Stimulated activated CD4-positive, alpha-beta T cell treated with anti-CD3 and anti-CD28 coated beads, Interleukin-1b, Interleukin-23, amount 100 ng/mL, for 4 hours (primary cell): ENCODE measurements at places on chromosomes 5 and 9.

DNA sequence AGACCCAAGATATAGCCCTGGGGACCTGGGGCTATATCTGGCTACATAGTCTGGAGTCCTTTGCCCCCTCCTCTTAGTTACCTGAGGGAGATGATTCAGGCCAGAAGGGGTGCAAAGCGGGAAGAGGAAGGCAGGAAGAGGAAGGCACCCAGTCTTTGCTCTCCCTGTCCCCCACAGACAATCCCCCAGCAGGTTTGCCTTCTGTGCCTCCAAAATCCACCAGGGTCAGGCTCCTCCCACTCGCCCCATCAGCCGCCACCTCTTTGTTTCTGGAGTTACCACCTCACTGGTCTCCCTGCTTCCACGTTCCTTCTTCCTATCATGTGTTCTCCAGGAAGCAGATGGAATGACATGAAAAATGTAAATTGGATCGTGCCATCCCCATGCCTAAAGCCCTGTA lies 31.2 kb upstream of the FABP6 start:
- DNase-seq = no peak

DNA sequence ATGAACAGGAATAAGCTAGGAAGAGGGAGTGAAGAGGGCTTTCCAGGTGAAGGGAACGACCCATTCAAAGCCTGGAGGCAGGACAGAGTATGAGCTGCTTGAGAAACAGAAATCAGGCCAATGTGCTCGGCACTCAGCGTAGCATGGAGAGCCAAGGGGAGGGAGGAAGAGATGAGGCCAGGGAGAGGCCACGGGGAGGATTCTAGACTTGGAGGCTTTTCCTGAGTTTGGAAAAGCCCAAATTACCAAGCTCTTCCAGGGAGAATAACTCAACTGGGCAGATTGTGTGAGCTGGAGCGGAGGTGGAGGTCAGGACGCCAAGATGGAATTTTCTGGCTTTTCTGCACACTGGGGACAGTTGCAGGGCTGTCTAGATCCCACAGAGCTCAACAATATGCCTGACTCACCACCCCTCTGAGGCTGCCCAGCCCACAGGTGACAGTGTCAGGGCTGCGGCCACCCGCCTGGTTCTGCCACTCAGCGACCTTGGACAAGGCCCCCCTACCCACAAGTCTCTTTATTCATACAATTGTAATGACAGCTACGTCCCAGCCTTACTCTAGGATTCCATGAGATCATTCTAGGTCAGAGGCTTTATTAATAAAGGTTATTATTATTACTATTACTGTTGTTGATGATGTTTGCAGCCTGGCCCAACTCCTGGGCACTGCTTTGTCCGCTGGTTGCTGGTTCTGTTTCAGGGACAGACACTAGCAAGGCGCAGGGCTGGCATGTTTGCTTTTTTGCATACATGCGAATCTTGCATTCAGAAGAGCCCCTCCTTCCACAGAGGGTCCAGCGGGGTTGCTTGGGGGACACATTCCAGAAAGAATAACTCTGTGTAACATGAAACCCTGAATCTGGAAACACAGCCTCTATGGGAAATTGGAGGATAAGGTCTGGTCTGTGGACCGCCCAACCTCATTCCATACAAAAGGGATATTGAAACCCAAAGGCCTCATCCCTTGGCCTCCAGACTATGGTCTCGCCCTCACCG lies 9.4 kb upstream of the LMX1B start:
- DNase-seq = no peak

DNA sequence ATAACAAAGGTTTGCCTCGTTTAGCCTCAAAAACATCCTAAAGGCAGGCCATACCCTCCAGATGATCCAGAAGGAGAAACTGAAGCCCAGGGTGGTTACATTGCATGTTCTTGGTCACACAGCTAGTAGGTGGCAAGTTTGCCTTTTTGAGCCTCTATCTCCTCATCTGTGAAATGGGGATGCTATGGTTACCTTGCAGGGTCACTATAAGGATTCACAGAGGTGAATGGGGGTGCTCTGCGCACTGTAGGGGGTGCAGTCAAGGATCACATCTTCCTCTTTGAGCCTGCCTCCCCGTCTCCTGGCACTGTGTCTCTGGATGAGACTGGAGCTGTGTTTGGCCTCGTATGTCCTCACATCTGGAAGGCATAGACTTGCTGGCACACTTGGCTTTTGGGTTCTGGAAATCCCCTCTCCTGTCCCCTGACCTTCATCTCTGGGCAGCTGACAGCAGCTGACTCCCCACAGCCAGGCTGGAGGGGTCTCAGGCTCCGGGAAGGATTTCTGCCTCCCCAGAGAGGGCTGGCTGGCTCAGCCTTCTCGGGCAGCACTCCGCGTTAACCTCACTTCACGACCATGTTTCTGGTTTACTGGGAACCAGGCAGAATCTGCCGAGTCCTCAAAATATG lies 167.7 kb downstream of the RGS3 start:
- DNase-seq = no peak

GRCh38 chr9:129504404-129504803 lies 116.5 kb downstream of the C9orf50 start:
- no peak for DNase-seq

DNA sequence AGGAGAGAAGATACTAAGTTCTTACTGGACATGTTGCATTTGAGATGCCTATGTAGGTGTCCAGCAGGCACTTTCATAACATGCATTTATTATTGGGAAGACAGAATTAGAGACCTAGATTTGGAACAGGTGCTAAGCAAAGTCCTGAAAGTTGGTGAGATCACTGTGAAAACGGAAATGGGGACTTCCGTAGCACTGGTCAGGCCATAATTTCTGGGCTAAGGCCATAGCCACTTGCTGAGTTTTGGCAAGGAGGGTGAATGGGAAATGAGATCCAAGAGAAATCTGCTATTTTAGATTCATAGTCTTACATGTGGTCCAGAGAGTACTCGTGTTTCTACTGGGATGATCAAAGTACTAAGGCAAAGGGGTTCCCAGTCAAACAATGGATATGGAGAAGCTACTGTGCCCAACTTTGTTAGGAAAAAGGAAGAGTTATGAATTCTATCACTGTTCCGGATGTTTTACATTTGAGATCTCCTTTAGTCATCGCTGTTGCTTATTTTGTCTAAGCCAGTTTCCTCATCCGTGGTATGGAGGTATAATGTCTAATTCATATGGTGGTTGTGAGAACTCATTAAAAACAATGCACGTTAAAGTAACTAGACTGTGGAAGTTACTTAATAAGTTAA lies 33.4 kb downstream of the TEK start:
- DNase-seq = no peak

GRCh38 chr9:107942291-107942690 lies 452.7 kb upstream of the KLF4 start:
- no peak for DNase-seq

DNA sequence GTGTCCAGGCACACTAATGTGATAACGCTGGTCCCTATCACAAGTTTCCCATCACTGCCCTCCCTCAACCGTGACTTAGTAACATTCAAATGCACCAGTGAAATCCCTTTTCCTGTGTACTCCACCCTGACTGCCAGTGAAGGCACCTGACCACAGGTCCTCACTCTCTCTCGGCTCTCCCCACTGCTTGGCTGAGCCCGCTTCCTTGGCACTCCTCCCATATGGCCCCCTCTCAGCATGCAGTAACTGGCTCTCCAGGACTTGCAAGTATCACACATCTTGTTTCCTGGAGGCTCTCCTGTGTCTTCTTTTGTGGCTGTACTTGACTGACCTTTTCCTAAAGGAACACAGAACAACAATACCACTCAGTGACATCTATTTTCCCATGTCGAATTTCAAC lies 292.0 kb upstream of the ZNF608 start:
- DNase-seq = no peak

- DNase-seq = no peak
Observed at GRCh38 chr5:54178207-54178606, 132.2 kb downstream of the ARL15 start.

GRCh38 chr9:87478226-87478992 lies 19.3 kb upstream of the DAPK1 start:
- no peak for DNase-seq

GRCh38 chr9:99490729-99491128 lies 268.6 kb downstream of the SEC61B start:
- no peak for DNase-seq

- DNase-seq = peak; percentile 63
Observed at GRCh38 chr9:93003552-93004407, 54.7 kb upstream of the SUSD3 start.

DNA sequence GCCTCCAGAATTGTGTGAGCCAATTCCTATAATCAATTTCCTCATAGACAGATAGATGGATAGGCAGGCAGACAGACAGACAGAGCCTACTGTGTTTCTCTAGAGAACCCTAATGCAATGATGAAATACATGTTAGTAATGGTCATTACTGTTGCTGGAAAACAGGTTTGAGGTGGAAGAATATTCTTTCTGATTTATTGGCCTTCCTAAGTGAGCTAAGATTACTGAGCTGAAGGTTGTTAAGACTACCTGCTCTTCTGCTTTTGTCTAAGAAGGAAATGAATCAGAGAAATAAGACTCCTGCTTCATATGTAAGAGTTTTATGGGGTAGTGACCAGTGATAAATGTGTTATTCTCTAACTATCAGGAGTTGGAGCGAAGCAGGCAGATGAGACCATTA lies 219.9 kb downstream of the ELAVL2 start:
- DNase-seq = no peak

DNA sequence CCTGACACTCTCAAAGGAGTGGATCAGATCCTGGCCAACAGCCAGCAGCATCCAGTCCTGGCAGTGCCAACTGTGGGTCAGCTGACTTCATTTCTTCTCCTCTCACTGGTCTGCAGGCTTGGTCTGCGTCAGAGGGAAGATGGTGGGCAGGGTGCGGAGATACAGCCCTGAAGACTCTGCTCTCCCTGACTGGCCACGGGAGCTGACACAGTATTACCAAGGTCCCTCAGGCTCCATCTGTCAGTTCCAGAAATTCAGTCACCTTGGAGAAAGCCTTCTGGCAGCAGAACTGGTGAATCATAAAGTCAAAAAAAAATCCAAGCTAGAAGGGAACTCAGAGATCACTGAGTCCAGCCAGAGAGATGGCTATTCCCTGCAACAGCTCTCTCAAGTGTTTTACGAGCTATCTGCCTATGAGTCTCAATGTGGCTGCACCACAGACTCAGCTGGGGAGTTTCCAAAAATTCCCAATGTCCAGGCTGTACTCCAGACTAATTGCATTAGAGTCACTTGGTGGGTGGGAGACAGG lies 27.9 kb downstream of the C1QTNF2 start:
- DNase-seq = no peak

DNA sequence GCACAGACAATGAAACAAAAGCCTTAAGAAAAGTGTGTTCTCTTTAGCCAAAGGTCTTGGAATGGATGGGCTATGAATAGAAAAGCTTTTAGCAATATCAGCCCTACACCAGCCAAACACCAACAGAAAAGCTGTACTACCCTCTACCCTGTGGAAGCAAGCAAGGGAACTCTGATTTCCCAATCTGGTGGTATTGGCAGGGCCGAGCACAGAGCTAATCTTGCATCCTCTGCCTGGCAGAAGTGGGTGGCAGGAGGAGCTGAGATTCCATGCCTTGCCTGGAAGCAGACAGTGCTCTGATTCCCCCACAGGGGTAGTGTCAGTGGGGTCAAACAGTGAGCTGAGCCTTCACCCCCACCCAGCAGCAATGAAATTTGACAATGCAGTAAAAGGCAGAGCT lies 29.6 kb upstream of the ZNF782 start:
- no peak for DNase-seq

DNA sequence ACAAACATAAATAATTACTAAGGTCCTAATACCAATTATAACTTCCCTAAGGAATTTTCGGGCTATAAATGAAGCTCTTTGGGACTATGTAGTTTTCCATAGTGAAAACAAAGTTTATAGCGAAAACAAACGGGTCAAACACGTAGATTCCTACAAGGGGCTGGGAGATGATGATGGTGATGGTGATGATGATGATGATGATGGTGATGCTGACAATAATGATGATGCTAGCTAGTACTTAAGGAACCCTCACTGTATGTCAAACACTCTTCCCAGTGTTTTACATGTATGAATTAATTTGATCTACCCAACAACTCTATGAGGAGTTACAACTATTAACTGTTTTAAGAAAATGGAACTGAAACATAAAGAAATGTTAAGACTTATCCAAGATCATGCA lies 63.7 kb upstream of the PIK3R1 start:
- no peak for DNase-seq

- DNase-seq = no peak
Observed at GRCh38 chr5:16315501-16315900, 135.9 kb upstream of the MARCHF11 start.

- no peak for DNase-seq
Observed at GRCh38 chr5:5644249-5644648, 221.8 kb downstream of the ICE1 start.

DNA sequence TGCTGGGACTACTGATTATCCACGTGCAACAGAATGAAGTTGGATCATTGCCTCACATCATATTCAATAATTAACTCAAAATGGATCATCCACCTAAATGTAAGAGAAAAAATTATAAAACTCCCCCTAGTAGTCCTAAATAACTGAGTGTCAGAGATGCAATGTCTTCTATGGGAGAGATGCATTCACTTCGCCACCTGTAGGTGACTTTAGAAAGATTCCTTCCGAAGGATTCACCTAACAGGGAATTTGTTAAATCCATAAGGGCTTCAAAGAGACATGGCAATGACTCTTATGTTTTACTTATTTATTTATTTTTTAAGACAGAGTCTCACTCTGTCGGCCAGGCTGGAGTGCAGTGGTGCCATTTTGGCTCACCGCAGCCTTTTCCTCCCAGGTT lies 526.0 kb downstream of the MTRR start:
- no peak for DNase-seq

DNA sequence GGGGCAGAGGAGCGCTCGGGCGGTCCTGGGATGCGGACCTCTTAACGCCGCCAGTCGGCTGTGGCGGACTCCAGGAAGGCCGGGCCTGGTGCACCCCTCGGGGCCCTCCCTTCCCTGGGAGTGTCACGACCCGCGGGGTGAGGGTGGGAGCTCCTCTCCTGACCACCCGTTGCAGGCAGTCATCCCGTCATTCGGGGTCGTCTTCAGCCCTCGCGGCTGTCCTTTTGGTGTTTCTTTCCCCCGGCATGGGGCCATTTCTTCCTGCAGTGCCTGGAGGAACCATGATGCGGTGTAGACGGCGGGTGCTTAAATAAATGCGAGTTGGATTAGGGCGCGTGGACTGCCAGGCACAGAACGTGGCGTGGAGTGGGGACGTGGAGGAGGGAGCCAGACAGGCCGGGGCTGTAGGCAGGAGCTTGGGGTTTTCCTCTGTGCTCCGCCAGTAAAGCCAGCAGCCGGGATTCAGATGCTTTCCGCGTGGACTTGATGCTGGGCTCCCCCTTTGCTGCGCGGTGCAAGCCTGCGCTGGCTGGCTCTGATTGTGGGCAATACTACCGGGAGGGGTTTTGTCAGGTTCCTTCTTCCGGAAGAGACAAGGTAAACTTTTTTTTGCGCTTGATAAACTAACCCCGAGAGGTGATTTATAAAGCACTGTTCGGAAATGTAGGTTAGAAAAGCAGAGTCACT lies 868 bp downstream of the KDM4C start:
- peak; percentile 17 for DNase-seq

DNA sequence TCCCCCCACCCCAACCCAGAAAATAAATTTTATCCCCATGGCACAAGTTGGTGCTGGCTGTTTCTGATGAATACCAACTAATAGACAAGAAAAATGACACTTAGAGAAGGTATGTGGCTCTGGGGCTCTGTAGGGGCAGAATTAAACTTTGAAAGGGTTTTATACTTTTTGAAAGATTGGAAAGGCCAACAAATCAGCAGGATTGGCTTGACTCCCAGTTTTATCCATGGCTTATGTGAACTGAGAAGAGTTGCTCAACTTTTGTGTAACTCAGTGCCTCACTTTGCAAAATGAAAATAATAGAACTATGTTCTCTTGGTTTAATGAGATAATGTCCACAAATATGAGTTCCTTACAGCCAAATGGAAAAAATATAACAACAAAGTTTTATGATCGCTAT lies 288.9 kb upstream of the KIF2A start:
- DNase-seq = no peak
